A549 treated with CpdA at 1 μM for 4 hours (cell line): ENCODE measurements at places on chromosomes 2 and 18. TPM values are rescaled to one million over a fixed set of nuclear protein-coding genes. Genes with fewer than 3 reads are reported as not detected.

TBC1D8 gene
- 26.2 to 40.4 TPM (median 35.5 TPM) in 5 replicates for total RNA-seq

EGR4 gene
- 0.16 to 0.30 TPM (median 0.27 TPM) in 5 replicates for total RNA-seq

ADAM23 gene
- total RNA-seq = 8.0 to 10.7 TPM (median 10.3 TPM) in 5 replicates

ALS2 gene
- 9.3 to 14.0 TPM (median 11.6 TPM) in 5 replicates for total RNA-seq

LYPD1 gene
- total RNA-seq = 12.3 to 20.8 TPM (median 17.7 TPM) in 5 replicates

MOCOS gene
- total RNA-seq = 2.7 to 4.6 TPM (median 2.7 TPM) in 5 replicates

EFHD1 gene
- 1.6 to 2.4 TPM (median 2.3 TPM) in 5 replicates for total RNA-seq

TUBA3D gene
- total RNA-seq = not detected in 5 replicates

SERPINB5 gene
- total RNA-seq = 0.07 to 0.16 TPM (median 0.10 TPM) in 4 of 5 replicates, not detected in the other

RAB17 gene
- 0.09 to 0.32 TPM (median 0.13 TPM) in 4 of 5 replicates, not detected in the other for total RNA-seq

CERKL gene
- 0.16 to 0.47 TPM (median 0.21 TPM) in 5 replicates for total RNA-seq

CAMKMT gene
- 2.9 to 5.9 TPM (median 5.5 TPM) in 5 replicates for total RNA-seq

CEBPZ gene
- 71.7 to 94.1 TPM (median 82.7 TPM) in 5 replicates for total RNA-seq

SULT1C4 gene
- 0.02 TPM in 1 of 5 replicates, not detected in the others for total RNA-seq

CAPN14 gene
- total RNA-seq = 0.02 to 0.06 TPM in 2 of 5 replicates, not detected in the others

RIT2 gene
- total RNA-seq = not detected in 5 replicates

LRRTM4 gene
- not detected in 5 replicates for total RNA-seq

ERCC3 gene
- total RNA-seq = 48.0 to 52.0 TPM (median 50.2 TPM) in 5 replicates
